ENCODE measurements at places on chromosomes 11 and 22. TPM values are rescaled to one million over a fixed set of nuclear protein-coding genes. Genes with fewer than 3 reads are reported as not detected.

DNA sequence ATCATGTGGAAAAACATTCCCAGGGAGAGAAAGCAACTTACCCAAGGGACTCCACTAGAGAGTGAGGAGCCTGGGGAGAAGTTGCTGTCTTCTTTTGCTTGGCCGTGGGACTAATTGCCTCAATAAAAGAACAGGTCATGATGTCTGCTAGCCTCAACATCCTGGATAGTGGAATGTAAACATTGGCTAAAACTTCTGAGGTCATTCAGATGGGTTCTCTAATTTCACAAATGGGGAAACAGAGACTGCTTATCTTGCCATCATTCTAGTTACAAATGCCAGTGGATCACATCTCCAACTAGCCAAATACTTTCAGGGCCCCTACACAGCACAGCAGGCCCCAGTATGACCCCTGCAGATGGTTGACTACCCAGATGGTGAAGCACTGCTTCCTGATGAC lies 28.4 kb upstream of the PAMR1 start:
- H3K27ac ChIP-seq: no peak overlapping the region
- no peaks in the 10 kb centered on the region for H3K27me3 ChIP-seq
- H3K4me3 ChIP-seq: no peak overlapping the region
- no peaks in the 10 kb centered on the region for H3K36me3 ChIP-seq
- no peaks in the 10 kb centered on the region for H3K4me1 ChIP-seq

Gene KRTAP5-8
- total RNA-seq: not detected

Gene AP1B1
- total RNA-seq: 45.4 TPM

DNA sequence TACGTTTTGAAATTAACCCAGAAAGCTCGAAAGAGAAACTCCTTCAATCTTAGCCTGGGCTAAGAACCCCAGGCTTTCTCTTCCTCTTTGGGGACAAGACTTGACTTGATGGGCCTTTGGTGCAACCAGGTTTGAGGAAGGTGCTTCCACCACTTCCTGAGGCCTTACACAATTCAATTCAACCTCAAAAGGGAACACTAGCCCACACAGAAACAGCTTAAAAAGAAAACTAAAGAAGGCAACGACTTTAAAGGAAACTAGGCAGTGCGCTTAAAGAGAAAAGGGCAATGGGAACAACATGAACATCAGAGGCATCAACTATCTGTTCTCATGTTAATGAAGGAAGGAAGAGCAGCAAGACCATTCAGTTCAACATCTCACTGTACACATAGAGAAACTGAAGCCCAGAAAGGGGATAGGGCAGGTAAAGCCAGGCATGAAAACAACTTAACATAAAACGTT lies 24.8 kb downstream of the PAK1 start:
- H3K36me3 ChIP-seq: no peaks in the 10 kb centered on the region
- H3K27me3 ChIP-seq: no peaks in the 10 kb centered on the region
- no peak overlapping the region for H3K27ac ChIP-seq

Gene SEC14L2
- 15.8 TPM for total RNA-seq

GRCh38 chr11:31807799-31808667 lies 3.1 kb downstream of the PAX6 start:
- peaks cover 24% of the 10 kb centered on the region for H3K4me1 ChIP-seq
- peaks cover 95% of the 10 kb centered on the region for H3K27me3 ChIP-seq
- H3K4me3 ChIP-seq: no peak overlapping the region
- H3K36me3 ChIP-seq: no peaks in the 10 kb centered on the region
- no peak for DNase-seq

Gene MEI1
- 83.4 TPM for total RNA-seq

DNA sequence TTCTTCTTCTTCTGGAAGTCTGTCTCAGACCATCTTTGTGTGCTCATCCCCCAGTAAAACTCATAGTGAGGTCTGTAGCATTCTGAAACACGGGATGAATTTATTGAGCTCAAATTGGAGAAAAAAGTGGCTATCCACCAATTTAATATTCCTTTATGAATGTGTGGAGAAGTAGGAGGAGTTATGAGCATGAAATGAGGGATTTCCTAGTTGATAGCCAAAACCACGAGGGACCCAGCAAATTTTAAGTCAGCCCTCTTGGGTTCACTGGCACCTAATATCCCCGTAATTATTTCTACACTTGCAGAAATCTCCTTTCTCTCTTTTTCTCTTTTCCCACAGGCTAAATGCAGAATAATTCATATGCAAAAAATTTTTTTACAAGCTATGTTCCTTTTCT lies at the start of gene OR52A1:
TSS of gene OR52A1 (minus strand) at position 101 of the 400 bp plus-strand sequence. CDS start 2,388 bp downstream, outside the sequence.
- no peaks in the 10 kb centered on the region for H3K27me3 ChIP-seq
- no peaks in the 10 kb centered on the region for H3K36me3 ChIP-seq
- no peak within 1 kb of the TSS for H3K4me3 ChIP-seq
- no peak for DNase-seq
- no peak within 1 kb of the TSS for H3K27ac ChIP-seq
- no peaks in the 10 kb centered on the region for H3K4me1 ChIP-seq

Data from T-cell (primary cell).